ENCODE measurements at places on chromosomes 11 and 22.

DNA sequence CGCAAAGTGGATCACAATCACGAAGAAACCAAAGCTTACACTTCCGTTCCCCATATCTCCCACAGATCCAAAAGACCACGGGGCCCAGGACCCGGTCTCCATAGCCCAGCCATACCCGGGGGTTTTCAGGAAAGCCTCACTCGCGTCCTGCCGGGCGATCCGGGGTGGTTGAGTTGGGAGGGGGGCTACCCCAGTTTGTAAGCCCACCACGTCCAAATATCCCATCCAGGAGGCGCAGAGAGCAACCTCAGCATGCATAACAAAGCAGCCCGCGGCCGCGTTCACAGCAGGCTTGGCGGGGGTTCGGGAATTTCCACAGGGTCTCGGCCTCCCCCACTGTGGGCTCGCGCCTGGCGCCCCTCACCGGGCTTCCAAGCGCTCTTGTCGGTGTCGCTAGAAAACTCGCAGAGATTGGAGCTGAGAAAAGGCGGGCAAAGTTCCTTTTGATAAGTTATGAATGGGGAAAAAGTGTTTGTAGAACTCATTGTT lies 9.5 kb downstream of the SDF2L1 start:
- DNase-seq: no peak

DNA sequence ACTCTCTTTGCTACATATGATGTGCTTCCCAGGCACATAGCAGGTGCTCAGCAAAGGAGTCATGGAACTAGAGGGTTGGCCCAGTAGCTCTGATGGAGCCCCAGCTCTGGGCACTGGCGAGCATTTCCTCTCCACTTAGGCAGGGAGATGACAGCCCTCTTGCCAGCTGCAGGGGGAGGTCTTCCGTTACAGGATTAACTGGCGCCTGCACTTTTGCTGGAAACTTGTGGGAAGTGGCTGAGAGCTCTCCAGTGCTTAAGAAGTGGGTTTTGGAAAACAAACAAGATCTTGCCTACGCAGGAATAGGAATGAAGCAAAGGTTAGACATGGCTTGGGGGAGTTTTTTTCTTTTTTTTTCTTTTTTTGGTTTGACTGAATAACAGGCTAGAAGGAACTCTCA lies 75.5 kb downstream of the MICAL2 start:
- peak; percentile 29 for DNase-seq

GRCh38 chr22:32729412-32729811 lies 72.1 kb upstream of the TIMP3 start:
- DNase-seq: no peak

GRCh38 chr11:130427581-130428315 lies 661 bp downstream of the ADAMTS8 start:
- DNase-seq: no peak

DNA sequence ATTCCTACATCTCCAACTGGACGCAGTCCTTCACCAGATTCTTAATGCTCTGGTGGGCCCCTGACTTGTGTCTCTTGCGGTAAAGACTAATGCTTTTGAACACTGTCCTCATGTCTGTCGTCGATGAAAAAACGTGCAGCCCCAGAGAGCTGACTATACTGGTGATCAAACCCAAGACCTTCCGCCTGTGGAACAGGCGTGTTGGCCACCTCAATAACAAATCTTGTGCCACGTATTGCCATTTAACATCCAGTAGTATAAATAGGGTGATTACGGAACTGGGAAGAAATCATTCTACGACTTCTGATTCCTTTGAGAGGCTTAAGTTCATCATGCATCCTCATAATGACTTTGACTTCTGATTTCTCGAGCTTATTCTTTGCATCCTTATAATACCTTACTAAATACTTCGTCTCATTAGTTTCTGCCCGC lies 45.6 kb downstream of the OR4D9 start:
- DNase-seq: no peak

DNA sequence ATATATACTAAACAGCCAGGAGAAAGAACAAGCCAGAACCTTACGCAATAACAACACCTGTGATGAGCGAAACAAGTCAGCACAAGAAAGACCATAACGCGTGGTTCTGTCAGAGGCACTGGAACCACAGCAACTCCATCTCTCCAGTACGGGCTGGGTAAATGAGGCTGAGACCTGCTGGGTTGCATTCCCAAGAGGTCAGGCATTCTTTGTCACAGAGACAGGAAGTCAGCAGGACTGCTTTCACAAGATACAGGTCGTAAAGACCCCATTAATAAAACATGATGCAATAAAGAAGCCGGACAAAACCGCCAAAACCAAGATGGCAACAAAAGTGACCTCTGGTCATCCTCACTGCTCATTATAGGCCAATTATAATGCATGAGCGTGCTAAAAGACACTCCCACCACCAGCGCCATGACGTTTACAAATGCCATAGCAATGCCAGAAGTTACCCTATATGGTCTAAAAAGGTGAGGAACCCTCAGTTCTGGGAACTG lies 21.7 kb downstream of the TPST2 start:
- DNase-seq: no peak

GRCh38 chr11:112795142-112795815 lies 165.9 kb upstream of the NCAM1 start:
- no peak for DNase-seq

DNA sequence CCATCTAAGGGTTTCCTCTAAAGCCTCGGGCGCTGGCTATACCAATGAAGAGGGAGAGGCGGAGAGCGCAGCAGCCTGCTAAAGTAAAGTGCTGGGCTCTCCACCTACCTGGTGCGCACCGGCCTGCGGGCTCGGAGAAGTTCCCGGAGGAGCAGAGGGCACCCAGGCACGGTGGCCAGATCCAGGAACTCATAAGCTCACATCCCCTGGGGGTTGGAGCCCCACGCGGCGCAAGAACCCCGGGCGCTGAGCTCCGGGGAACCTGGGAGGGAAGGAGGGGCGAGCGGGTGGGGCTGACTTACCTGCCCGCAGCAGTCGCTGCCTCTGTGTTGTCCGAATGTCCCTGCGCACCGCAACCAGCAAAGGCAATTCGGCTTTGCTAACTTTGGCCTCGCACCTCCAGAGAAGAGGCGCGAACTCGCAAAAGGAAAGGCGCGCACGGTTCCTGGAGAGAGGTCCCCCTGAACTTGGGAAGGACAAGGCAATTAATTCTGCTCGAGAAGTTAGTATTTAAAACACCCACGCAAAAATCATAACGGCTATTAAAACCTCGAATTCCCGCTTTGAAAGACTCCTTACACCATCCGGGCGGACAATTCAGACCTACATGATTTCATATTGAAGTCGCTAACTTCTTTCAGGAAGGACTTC lies 127.6 kb upstream of the C11orf58 start:
- DNase-seq: no peak

- no peak for DNase-seq
These were observed 23.5 kb upstream of the RTL6 start for GRCh38 chr22:44521326-44522074.

DNA sequence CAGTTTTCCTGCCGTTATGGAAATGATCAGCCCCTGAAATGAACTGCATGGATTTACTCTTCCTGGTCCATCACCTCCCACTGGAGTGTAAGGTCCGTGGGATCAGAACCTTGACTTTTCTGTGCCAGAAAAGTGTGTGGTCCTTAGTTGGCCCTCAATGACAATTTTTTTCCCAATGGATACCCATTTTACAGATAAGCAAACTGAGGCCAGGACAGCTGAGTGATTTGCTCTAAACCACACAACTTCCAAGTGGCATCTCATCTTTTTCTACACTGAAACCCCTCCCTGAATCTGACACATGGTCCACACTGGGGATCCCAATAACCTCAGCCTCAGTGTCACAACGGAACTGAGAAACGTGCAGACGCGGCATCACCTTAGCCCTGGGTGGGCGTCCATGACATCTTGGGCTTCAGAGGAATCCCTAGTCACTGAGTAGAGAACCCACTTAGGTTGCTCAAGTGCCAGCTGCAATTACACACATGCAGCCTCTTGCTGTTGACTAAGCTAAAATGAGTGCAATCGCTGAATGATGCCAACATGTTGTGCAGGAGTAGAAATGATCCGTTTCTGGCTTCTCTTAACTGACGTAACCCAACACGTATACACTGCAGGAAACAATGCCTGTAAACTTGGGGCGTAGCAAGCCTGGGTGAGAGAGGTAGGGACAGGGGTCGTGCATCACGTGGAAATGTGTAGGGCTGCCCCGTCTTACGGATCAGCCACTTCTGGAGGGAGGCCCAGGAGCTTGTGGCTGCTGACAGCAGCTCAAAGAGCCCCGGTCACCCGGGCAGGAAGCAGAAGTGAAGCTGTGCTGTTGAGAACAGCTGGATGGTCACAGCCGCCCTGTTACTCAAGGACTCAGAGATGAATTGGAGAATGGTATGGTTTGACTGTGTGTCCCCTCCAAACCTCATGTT lies 136.3 kb downstream of the SHANK2 start:
- DNase-seq: no peak

DNA sequence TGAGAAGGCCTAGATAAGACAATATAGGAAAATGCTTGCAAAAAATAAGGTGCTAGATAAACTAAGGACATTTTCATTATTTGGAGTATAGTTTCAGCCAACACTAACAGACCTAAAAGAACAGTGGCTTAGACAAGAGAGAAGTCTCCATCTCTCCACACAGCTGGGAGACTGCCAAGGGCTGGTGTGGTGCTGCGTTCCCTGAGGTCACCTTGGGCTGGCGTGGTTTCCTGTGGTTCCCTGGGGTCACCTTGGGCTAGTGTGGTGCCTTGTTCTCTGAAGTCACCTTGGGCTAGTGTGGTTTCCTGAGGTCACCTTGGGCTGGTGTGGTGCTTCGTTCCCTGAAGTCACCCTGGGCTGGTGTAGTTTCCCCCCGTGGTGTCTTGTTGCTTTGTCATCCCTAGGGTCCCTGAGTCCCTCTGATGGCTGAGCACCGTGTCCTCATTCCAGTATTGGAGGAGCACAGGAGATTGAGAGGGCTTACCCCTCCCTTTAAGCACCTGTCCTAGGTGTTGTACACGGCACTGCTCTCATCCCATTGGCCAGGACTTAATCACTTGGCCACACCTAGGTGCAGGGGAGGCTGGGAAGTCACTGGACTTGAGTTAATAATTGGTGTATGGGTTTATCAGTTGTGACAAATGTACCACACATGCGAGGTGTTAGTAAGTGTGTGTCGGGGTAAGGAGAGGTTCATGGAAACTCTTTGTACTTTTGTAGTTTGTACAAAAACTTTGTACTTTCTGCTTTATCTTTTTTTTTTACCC lies 14.9 kb downstream of the SAMM50 start:
- DNase-seq: no peak

DNA sequence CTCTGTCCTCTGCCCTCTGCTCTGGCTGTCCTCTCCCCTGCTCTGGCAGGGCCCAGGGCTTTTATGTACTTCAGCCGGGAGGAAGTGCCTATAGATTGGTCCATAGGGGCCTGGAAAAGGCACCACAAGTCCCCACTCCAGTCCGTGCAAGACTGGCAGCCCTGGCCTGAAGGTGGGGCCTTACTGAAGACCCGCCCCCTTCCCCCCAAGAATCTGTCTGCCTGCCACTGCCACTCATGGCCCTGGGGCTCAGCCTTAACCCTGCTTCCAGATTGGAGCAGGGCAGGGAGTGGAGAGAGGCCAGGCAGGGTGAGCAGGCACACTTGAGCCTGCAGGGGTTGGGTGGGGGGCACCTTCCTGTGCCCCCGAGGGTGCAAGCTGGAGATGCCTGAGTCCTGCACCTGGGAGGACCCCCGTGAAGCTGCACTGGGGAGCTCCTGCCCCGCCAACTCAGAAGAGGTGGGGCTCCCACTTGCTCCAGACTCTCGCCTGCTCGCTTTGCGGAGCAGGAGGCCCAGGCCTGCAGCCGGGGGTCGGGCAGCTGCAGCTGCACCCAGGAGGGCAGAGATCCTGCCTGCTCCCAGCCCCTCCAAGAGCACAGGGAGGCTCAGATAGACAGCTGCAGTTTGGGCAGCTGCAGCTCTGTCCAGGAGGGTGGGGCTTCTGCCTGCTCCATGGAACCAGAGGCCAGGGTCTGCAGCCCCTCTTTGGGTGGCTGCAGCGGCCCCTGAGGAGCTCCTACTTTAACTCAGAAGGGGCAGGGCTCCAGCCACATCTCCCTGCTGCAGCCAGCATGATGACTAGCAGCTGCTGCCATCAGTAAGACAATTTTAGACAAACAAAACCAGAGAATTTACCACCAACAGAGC lies 51.0 kb upstream of the SC5D start:
- no peak for DNase-seq
